Activated CD8-positive, alpha-beta T cell treated with anti-CD3 and anti-CD28 coated beads for 36 hours (primary cell): ENCODE measurements at places on chromosomes 7 and 10. TPM values are rescaled to one million over a fixed set of nuclear protein-coding genes. Genes with fewer than 3 reads are reported as not detected.

DNA sequence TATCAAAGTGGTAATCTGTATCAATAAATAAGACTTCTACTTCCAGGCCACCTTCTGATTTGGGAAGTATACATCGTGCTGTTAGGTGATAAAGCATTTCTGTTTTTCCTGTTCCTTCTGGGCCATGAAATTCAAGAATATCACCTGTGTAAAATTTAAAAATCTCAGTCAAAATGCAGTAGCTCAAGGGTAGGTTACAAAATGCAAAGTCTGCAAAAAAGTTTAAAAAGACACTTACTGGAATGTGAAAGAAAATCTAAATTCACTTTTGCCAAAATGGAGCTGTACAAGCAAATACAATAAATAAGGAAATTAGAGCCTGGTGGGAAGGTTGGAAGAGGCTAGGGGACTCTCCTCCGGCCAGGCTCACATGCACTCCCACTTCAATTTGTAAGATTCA, 26.7 kb downstream of the XRCC2 start:
- no peaks in the 10 kb centered on the region for H3K4me1 ChIP-seq
- peaks cover 65% of the 10 kb centered on the region for H3K36me3 ChIP-seq
- H3K27ac ChIP-seq = no peak overlapping the region
- no peaks in the 10 kb centered on the region for H3K27me3 ChIP-seq

DNA sequence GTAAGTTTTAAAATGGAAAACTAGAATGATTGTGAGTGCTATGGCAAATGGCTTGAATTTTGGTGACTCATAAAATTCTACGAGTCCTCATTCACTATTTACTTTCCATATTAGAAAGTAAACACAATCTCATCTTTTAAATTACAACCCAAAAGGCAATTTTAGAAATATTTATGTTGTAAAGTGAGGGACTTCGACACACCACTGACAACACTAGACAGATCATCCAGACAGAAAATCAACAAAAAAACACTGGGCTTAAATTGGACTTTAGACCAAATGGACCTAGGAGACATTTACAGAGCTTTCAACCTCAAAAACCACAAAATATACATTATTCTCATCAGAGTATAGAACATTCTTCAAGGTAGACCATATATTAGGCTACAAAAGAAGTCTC, 30.1 kb downstream of the ZNF277 start:
- peaks cover 9% of the 10 kb centered on the region for H3K4me1 ChIP-seq
- H3K4me3 ChIP-seq = no peak overlapping the region
- DNase-seq = no peak
- no peaks in the 10 kb centered on the region for H3K27me3 ChIP-seq

- H3K27me3 ChIP-seq = no peaks in the 10 kb centered on the region
- H3K4me1 ChIP-seq = peaks cover 32% of the 10 kb centered on the region
- H3K27ac ChIP-seq = peak overlapping the region; percentile 42
- no peak overlapping the region for H3K4me3 ChIP-seq
- peaks cover 8% of the 10 kb centered on the region for H3K36me3 ChIP-seq
- peak; percentile 44 for DNase-seq
Measured at GRCh38 chr7:121442845-121443244, 46.7 kb upstream of the FAM3C start.

Gene VPS50
- total RNA-seq = 18.5 TPM

DNA sequence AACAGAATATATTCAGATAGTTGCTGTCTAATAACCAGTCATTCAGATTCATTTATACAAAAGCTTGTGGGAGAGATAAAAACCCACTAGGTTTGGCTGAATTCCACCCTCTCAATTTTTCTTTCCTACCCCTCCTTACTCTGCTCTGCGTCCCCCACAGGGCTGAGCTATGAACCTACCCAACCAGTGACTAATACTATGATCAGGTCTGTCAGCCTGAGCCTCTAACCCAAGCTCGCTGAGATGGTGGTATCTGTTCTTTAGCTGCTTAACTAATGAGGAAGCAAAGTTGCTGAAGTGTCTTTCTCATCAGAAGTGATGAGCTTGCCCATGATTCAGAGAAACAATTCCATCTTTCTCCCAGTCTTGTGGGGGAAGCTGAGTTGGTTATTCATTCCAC, 248.7 kb upstream of the GPR26 start:
- H3K27ac ChIP-seq = no peak overlapping the region
- DNase-seq = no peak
- H3K4me1 ChIP-seq = no peaks in the 10 kb centered on the region
- H3K4me3 ChIP-seq = no peak overlapping the region
- H3K36me3 ChIP-seq = no peaks in the 10 kb centered on the region
